ENCODE measurements at places on chromosomes 13 and 19.

GRCh38 chr19:51971624-51972023 is 15.0 kb downstream of the ZNF350 start:
- no peak for DNase-seq

- DNase-seq = no peak
These were observed 20.7 kb downstream of the CLDN10 start for GRCh38 chr13:95573221-95573620.

GRCh38 chr13:110432522-110432921 is 125.4 kb downstream of the COL4A2 start:
- no peak for DNase-seq

GRCh38 chr13:47875201-47875600 is 125.9 kb downstream of the SUCLA2 start:
- DNase-seq = no peak

GRCh38 chr13:38363219-38363618 is 13.6 kb downstream of the UFM1 start:
- no peak for DNase-seq

DNA sequence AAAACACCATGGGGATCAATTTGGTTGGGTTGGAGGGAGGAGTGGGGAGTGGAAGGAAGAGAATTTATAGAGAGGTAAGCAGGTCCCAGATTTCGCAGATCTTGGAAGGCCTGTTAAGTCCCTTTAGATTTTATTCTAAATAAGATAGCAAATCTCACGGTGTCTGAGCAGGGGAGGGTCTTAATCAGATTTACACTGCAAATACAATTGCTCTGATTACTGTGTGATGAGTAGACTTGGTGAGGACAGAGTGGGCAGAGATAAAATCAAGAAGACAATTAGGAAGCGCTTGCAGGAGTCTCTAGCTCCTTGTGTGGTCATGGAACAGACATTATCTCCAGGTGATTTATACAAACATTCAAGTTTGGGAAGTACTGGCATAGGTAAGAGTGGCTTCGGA is 126.0 kb downstream of the GPC6 start:
- DNase-seq = no peak

GRCh38 chr13:62544928-62545327 is 1129.3 kb upstream of the PCDH20 start:
- no peak for DNase-seq

GRCh38 chr19:39582891-39583625 is 19.3 kb upstream of the LGALS13 start:
- DNase-seq = no peak

- DNase-seq = no peak
These were observed 11.7 kb upstream of the FAM216B start for GRCh38 chr13:42769650-42770049.

DNA sequence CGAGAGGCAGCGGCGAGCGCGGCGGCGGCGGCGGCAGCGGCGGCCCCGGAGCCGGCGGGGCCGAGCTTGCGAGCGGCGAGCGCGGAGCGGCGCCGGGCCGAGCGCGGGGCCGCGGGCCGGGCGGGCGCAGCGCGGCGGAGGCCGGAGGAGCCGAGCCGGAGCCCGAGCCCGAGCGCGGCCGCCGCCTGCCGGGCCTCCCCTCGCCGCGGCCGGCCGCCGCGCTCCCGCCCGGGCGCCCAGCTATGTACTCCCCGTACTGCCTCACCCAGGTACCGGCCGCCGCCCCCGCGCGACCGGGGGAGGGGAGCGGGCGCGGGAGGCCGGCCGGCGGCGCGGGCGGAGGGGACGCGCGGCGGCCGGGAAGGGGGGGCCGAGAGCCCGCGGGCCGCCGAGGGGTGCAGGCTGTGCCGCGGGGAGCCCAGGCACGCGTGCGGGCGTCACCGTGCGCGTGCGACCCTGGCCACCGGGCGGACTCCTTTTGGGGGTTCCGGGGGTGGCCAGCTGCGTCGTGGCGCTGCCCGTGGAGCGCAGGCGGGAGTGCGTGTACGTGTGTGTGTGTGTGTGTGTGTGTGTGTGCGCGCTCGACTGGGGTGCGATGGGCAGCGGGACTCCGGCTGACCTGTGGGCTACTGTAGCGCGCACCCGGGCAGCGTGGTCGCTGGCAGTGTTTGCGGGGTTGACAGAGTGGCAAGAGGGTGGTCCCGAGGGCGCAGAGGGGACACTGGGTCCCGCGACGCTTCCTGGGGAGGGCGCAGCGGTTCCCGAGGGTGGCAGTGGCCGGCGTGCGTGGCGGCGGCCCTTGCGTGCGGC is 526 bp downstream of the NFIX start:
- DNase-seq = no peak

- DNase-seq = no peak
These were observed 33.5 kb upstream of the TM9SF2 start for GRCh38 chr13:99467764-99468163.

DNA sequence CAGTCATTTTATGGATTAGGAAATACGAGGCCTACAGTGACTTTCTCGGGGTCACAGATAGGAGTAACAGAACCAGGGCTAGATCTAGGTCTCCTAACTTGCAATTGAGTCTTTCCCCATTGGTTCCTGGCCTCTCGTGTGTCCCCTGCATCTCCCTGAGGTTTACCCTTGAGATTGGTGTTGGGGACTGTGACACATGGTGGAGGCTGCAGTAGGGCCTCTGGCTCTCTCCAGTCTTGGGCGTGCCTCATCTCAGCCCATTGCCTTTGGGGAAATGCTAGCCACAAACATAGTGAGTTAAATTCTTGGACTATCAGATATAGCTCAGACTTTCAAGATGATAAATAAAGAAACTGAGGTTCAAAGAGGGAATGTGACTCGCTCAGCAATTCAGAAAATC is 212.1 kb downstream of the KCNRG start:
- DNase-seq = no peak

DNA sequence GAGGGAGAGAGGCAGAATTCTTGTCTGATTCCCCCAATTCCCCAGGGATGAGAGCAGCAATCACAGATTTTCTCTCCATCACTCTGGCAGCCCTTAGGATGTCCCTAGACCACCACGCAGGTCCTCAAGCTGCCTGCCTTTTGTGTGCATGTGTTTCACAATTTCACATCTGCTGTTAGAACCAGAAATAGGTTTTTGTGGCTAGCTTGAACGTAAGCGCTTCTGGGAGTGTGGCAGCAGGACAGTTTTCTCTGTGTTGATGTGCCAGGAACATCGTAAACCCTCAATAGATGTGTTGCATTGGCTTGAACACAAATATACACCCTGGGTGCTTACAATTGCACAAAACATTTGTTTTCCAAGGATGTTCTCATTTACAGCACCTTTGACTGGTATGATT is 78.8 kb upstream of the TMTC4 start:
- no peak for DNase-seq

GRCh38 chr19:48940902-48941301 is 7.4 kb downstream of the DHDH start:
- no peak for DNase-seq

- peak; percentile 37 for DNase-seq
These were observed 4.3 kb downstream of the MYO9B start for GRCh38 chr19:17079710-17080439.

DNA sequence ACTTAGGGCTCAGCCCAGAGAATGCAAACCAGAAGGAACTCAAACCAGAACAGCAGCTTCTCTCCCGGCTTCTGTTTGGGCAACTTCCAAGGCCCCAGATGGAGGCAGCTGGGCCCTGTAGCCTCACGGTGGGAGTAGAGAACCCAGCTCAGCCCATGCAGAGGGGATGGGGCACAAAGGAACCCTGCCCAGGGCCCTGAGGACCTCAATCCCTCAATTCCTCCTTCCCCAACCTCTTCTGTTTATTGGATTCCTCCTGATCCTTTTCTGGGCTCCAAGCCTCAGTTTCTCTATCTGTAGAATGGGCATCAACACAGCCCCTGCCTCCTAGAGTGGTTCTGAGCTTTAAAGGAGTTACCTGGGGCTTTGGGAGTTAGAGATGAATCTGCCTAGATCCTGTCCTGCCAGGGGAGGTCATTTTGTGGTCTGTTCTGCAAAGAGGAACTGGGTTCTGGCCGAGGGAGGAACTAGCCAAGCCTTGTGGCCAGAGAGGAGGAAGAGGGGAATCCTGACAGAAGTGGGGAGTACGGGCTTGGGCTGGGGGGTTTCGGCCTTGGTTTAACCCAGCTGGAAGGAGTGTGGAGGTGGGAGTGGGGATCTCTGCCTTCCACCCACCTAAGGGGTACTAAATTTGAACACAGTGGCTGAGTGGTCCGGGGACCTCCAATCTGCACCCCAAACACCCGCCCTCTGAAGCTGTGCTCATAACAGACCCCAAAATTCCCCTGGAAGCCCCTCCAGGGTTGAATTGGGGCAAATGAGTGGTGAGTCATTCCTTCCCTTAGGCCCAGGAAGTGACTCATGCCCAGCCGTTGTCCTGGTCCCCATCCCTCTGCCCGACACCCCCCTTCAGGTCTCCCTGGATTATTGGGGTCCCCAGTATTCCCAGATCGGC is 2.7 kb downstream of the ADGRE5 start:
- DNase-seq = no peak

DNA sequence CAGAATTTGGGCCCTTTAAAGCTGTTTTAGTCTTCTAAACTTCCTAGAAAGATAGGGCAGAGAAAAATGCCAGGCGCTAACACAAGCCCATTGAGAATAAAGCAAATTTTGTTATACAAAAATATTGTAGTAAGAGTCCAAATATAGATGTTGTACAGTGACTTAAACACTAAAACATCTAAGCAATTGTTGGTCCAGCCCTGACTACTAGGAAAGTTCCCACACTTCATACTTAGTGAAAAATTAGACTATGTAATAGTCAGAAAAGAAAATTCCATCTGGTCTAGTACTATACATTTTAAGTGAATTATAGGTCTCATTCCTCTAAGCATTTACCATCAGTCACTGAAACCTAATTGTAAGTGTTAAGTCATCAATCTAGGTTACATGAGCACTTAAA is 1518.3 kb upstream of the SLC10A2 start:
- DNase-seq = no peak

- no peak for DNase-seq
These were observed 11.3 kb downstream of the PEAK3 start for GRCh38 chr19:2270423-2271233.

DNA sequence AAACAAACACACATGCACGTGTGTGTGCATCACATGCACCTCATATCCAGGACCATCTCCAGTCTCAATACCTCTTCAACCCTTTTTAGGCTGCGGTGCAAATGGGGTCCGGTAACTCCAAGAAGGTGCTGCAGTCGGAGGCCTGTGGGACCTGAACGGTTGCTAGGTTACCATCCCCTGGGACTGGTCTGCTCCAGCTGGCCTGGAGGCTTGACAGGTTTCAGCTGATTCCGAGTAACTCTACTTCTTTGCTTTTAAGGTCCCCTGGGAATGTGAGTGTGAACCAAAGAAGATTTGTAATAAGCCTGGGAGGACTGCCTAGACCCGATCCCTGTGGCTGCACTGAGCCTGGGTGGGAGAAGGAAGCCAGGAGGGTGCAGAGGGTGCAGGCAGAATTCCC is 117.5 kb downstream of the CCNA1 start:
- DNase-seq = no peak

All from stimulated activated CD8-positive, alpha-beta memory T cell treated with anti-CD3 and anti-CD28 coated beads, Interleukin-15, amount 100 ng/mL, for 1 hour (primary cell).